ENCODE measurements at places on chromosomes 1 and 21.
A peak's percentile ranks its signal among the peaks of the same experiment; 100 is the strongest.

DNA sequence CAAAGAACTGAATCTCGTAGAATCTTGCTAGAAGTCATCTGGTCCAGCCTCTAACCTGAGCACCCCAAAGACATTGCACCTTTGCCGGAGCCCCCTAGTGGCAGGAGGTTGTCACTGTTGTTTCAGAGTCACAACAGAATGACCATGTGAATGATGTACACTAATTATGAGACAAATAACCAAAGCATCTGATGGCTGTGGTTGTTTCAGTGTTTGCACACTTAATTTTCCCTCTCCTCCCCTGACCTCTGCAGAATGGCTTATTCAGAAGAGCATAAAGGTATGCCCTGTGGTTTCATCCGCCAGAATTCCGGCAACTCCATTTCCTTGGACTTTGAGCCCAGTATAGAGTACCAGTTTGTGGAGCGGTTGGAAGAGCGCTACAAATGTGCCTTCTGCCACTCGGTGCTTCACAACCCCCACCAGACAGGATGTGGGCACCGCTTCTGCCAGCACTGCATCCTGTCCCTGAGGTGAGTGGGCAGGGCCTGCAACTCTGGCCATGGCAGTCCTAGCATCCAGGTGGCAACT, 26.4 kb downstream of the TRAF5 start:
- no peak for DNase-seq

- DNase-seq: no peak
Measured at GRCh38 chr21:44449473-44450363, 5.6 kb upstream of the LRRC3 start.

DNA sequence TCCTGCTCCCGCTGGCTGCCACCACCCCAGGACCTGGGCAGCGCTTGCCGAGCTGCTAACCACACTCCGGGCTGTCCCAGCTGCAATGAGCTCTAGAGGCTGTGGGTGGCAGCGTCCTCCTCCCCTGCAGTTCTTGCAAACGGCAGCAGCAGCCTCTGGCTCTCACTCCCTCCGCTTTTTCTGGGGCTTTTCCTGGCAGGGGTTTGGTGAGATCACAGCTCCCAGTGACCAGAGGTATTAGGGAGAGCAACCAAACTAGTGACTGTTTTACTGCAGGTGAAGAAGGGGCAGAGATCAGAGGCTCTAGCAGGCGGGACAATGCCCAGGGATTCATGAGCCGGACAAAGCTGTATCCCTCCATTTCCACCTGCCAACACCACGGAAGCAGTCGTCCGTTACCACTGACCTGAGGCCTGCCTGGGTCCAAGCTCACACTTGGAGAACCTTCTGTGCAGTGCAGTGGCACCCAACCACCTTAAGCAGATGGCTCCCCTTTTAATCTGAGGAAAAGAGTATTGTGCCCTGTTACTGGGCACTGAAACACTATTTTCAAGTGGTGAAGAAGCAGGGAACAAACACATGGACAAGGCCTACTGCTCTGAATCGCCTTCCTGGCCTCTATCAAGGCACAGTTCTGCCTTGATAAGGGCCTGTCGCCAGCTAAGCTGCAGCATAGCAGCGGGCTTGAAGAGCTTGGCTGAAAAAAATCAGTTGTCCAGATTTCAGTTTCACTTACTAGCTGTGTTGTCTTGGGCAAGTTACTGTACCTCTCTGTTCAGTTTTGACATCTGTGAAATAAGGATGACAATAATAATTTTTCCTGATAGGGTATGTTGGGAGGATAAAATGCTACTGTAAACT, at the start of gene F5:
Gene F5, minus strand, starts transcription at position 87 of the 861 bp plus-strand sequence. CDS start 95 bp downstream, outside the sequence.
- peak; percentile 49 for DNase-seq

- DNase-seq: no peak
Measured at GRCh38 chr21:42096566-42096965, 25.4 kb downstream of the UMODL1 start.

- DNase-seq: no peak
Measured at GRCh38 chr1:197991594-197991993, 74.4 kb downstream of the LHX9 start.

GRCh38 chr21:45433911-45434644, 29.1 kb downstream of the COL18A1 start:
- DNase-seq: no peak

DNA sequence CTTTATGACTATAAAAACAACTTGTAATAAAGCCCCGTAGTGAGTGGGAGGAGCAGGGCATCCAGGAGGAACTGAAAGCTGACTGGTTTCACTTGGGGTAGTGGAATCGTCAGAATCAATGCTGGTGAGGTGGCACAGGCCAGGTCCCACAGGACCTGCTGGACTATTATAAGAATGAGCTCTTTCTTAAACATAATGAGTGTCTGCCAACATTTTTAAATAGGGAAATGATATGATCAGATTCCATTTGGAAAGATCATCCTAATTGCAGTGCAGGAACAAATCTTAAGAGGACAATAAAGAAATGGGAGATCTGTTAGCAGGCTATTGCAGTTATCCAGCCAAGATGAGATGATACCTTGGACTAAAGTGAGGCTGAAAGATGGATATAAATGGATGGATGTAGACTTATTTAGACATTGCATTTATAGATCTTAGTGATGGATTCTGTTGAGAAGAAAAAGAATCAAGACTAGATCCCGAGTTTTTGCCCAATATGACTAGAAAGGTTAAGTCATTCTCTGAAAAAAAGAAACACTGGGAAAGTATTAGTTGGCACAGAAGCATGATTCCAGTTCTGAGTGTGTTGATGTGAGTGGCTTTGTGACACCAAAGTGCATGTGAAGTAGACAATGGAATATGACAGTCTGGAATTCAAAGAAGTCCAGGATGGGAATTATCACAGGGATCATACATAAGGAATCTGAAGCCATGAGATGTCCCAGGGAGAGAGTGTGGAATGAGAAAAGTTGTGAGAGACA, 153.3 kb upstream of the SGIP1 start:
- DNase-seq: no peak

DNA sequence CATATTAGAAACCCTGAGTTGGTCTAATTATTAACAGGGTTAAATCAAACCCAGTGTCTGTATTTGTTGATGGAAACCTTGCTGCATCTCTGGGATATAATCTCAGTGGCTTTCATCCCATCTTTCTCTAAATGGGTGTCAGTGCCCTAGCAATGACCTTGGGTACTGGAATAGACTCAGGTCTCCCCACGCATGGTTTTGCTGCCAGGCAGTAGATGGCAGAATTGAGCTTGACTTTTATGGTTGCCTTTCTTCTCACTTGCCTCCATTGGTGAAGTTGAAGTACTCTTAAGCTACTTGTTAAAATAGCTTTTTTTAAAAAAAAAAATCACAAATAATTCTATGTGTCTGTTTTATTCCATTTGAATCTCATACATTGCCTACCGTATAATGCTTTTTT, 81.8 kb upstream of the HMCN1 start:
- DNase-seq: no peak

GRCh38 chr1:10637834-10638558, 158.4 kb downstream of the CASZ1 start:
- DNase-seq: no peak

DNA sequence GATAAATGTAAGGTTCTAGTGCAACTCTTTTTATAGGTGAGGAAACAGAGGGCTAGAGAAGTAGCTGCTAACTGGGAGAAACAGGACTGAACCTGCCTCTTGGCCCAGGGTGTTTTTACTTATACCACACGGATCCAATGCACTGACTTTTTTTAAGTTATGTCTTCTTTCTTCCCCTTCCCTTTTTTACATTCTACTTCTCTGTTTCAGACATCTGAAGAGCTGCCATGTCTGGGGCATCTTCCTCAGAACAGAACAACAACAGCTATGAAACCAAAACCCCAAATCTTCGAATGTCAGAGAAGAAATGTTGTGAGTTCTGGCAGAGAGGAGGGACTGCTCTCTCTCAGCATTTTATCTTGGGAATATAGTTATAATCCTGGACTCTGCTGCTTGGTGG, 1.4 kb downstream of the PFKFB2 start:
- no peak for DNase-seq

- DNase-seq: no peak
Measured at GRCh38 chr1:233665575-233666270, 51.8 kb downstream of the KCNK1 start.

DNA sequence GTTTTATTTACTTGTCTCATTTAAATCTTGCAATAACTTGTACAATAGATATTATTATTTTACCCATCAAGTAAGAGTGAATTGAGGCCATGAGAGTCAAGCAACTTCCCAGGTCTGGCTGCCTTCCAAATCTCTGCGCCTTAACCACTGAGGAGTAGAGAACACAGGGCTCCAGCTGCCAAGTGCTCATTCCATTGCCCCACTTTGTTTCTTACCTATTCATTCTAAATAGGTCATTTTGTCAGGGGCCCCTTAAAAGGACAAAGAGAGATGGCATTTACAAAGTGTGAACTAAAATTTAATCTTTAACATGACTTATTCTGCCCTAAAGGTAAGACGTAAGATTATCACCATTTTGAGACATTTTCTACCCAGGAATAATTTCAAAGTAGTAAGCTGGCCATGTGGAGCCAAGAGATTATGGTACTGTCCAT, 3.5 kb downstream of the PPP1R15B start:
- DNase-seq: no peak

DNA sequence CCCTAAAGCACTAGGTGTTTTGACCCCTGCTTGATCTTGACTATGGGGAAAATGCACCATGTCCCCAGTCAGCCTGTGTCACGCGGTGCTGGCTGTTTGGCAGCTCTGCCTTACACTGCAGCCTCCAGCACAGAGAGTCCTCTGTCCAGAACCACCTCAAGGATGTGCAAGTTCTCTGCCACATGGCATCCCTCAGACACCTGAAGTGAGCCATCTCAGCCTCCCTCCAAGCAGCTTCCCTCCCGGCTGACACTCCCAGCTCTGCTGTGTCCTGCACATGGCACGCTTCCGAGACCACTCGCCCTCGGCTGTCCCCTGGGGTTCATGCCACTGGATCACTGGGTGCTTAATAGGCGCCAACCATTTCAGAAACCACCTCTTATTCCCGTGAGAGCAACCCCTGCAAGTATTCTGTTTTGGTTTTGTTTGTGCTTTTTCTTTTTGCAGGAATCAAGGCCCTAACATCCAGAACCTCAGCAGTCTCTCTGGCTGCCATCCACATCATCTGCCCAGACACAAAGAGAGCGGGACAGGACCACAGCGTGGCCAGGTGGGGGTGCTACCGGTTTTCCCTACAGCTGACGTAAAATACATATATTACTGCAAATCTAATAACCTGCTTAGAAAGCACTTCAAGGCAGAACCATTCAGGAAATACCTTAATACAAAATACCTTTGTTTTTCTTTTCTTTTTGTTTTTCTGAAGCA, 45.7 kb downstream of the CAPZB start:
- no peak for DNase-seq

All from right renal pelvis (tissue), 4 donors.